Esophagus muscularis mucosa (tissue), 4 donors: ENCODE measurements at places on chromosomes 2 and 18. TPM values are rescaled to one million over a fixed set of nuclear protein-coding genes. Genes with fewer than 3 reads are reported as not detected.

DNA sequence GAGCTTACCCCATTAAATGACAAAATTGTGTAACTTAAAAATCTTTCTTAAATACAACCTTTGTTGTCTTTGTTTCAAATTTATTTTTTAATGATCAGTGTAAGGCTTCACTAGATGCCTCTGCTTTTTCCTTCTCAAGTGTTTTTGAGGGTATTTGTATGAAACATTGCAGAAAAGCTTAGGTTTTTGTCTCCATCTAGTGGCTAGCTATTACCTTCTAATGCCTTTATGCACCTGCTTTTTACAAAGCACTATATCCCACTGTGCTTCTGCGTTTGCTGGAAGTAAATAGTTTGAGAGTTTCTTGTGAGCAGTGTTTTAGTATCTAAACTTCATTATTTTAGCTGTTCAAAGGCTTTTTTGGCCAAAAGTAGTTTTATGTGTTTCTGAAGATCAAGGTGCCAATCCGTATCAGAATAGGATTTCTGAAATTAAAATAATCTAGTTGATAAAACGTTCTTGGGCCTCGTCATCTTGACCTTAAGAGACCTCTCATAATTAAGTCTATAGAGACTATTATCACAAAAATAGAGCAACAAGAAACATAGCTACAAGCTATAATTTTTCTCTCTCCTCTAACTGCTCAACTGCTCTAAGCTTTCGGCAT, 47.0 kb downstream of the IWS1 start:
- no peak for DNase-seq

The CENPO gene
- 1.7 TPM for total RNA-seq

The BARD1 gene
- total RNA-seq, result 14.9 TPM

The GREB1L gene
- total RNA-seq, result 13.2 TPM

DNA sequence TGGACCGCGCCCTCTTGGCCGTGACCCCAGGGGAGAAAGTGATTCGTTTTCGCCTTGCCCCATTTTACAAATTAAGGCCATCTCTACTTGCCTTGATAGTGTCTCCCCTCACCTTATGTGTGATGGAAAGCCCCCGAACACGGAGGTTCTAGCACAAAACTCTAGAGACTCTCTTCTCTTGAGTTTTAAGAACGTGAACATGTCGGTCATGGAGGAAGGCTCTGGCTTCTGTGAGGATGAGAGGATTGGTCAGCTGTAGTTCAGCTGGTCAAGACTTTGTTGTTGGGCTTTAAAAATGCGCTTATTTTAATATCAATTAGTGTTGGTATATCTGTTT, 828 bp downstream of the DYNC1I2 start:
- no peak for DNase-seq

The SGPP2 gene
- 0.63 TPM for total RNA-seq

GRCh38 chr2:133972786-133973185, 281.1 kb upstream of the MGAT5 start:
- DNase-seq, result no peak

The REG1B gene
- not detected for total RNA-seq

DNA sequence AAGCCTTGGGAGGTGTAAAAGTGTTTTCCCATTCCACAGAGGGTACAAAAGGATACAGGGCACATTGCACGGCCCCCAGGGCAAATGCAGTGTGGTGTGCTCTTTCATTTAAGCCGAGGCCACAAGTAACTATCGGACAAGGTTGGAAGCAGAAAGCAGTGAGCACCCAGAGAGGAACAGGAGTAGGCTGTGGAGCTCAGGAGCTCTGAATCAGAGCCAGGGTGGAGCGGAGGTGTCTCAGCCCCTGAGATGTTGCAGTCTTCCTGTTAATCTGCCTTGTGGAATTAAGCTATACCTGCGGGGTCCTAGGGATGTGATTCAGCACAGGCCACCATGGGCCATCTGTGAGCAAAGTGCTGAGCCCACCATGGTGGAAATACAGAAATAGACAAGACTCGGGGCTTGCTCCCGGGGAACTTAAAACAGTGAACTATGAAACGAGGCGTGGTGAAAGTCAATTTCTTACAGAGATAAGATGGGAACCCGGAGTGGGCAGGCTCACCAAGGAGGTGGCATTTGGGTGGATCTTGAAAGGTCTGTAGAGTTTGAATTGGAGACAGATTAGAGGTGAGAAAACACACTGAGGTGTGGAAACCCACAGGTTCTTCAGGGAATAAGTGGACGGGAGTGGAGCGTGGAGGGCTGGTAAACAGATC, 44.0 kb downstream of the ASAP2 start:
- no peak for DNase-seq

The CTLA4 gene
- not detected for total RNA-seq

GRCh38 chr2:227367427-227367795, 11.7 kb downstream of the TM4SF20 start:
- no peak for DNase-seq

The GTF2A1L gene
- 22.8 TPM for total RNA-seq

DNA sequence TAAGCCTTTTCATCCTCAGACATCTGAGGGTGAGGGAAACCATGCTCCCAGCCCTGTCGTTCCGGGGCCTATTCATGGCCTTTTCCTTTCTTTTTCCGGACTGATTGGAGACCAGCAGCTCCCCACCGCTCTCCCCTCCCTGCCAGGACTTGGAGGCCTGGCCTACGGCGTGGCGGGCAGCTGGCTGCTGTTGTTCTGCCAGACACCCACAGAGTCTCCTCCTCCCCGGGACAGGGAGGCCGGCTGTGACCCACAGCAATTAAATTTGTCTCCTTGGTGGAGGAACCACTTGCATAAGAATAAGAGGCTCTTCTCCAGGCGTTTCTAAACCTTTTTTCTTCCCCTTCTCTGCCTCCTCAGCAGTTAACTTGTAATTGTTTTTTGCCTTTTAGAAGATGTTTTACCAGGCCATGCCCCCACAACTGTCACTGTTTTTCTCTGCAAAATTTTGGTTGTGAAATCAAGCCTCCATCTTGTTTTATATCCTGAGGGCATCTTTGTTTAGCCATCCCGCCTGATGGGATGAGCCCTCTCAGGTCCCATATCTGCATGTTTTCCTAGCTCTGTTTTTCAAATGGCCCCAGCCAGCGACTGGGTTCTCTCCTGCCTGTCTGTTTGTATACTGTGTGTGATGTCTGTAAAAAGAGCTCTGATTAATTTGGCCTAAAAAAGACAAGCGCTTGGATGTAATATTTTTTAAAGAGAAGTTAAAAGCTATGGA, 1060.0 kb upstream of the DDX18 start:
- no peak for DNase-seq

DNA sequence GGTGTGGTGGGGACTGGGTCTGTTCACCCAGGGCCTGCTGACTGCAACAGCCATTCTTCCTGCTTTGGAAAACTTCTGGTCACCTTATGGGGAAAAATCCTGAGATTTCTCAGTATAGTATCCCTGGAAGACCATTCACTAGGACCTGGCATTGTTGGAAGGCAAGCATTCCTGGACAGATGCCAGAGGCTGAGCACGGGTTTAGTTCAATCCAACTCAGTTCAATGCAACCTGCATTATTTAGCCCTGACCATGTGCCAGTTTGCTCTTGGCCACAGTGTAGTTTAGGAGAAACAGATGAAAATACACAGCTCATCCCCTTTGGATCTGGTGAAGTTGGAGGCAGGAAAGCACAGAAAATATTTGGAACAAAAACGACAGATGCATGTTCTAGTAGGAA, 95.9 kb downstream of the LPIN1 start:
- DNase-seq, result no peak

The UBR3 gene
- 64.6 TPM for total RNA-seq

The CENPA gene
- not detected for total RNA-seq

GRCh38 chr2:26483957-26484565, 6.1 kb upstream of the OTOF start:
- DNase-seq, result no peak

The DNAH6 gene
- total RNA-seq, result 0.42 TPM

DNA sequence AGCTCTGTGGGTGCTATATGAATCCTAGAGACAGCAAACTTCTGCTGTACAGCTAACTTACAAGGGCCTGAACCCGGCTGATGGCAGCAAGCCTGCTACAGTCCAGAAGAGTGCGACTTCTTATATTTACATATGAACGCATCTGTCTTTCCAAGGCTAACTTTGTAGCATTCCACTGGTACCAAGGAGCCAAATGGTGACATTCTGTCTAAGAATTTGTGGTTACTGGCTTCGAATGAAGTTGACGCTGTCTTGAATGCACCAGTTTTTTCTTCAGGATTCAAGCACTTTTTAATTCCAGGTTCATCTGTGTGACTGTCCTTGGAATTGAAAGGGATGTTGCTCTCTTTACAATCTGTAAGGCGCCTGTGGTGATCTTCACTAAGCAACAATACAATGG, 42.4 kb downstream of the THUMPD2 start:
- DNase-seq, result no peak

- no peak for DNase-seq
Observed at GRCh38 chr18:49610022-49610445, 48.2 kb downstream of the LIPG start.

The SIGLEC15 gene
- not detected for total RNA-seq

DNA sequence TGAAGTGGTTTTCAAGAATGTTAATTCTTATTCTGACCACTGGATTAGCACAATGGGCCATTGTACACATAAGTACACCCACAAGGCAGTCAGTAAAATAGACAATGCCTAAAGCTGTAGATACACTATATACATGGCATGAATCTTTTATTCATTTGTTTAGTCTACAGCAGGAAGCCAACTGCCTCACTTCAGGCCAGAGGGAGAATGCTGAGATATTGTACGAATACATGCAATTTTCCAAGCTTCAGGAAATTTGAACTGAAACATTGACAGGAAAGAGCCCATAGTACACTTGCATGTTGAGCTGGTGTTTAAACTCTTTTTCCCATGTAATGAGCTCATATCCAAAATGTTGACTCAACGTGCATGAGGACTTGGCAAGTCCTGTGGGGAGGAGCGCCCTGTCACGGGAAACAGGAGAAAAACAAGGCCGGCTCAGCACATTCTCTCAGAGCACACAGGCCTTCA, 111.6 kb upstream of the CYP1B1 start:
- peak; percentile 93 for DNase-seq

GRCh38 chr2:201244829-201245228, 15.5 kb upstream of the CASP8 start:
- peak; percentile 62 for DNase-seq

DNA sequence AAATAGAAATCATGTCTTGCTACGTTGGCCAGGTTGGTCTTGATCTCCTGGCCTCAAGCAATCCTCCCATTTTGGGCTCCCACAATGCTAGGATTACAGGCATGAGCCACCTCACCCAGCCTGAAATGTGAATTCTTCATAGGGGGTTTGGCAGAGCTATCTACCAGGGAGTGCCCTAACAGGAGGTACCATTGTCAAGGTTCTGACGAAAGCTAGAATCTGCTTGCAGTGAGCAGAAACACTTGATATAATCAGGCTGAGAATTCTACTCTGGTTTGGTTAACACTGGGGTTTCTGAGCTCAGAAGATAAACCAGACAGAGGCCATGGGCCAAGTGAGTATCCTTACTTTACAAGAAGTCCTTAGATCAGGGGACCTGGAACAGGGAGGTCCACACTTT, 7.2 kb upstream of the LAMA3 start:
- no peak for DNase-seq

The NAT8 gene
- total RNA-seq, result not detected

- DNase-seq, result no peak
Observed at GRCh38 chr2:205060269-205060668, 515.0 kb downstream of the PARD3B start.

The DSG4 gene
- not detected for total RNA-seq

GRCh38 chr18:32469190-32469651, 1.5 kb downstream of the GAREM1 start:
- DNase-seq, result no peak

DNA sequence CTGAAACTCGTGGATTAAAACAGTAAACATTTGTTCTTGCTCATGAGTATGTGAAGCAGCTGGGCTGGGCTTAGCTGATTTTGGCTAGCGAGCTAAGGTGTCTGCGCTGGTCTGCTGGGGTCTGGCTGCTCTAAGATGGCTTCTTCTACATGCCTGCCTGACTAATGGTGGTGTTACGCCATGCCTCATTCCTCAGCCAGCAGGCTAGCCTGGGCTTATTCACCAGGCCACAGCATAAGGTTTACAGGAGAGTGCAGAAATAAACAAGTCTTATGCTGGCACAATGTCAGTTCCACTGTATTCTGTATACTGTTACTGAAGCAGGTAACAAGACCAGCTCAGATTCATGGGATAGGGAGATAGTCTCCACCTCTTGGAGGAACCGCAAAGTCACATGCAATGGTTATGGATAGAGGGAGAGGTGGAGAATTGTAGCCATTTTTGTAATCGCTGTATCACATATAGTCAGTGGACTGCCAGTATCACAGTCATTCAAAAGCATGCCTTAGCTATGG, 80.0 kb downstream of the RHBDD1 start:
- DNase-seq, result no peak

The PIK3C3 gene
- total RNA-seq, result 39.1 TPM

The FAM228A gene
- total RNA-seq, result 2.8 TPM

DNA sequence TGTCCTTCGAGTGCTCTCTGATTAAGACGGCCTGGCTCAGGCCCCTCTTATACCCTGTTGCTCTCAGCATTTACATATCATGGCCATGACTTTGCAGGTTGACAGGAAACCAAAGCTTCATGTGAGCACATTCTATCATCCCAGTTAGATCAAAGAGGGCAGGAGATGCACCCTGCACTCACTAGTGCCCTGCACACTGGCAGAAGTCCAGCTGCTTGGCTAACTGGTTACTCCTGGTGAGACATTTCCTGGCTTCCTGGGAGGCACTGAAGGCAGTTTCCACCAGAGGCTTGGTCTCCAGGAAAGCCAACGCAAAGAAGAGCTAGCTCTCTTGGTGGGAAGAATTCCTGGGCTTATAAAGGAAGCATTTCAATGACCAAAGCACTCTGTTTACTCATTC, 66.3 kb downstream of the LIPG start:
- DNase-seq, result no peak

DNA sequence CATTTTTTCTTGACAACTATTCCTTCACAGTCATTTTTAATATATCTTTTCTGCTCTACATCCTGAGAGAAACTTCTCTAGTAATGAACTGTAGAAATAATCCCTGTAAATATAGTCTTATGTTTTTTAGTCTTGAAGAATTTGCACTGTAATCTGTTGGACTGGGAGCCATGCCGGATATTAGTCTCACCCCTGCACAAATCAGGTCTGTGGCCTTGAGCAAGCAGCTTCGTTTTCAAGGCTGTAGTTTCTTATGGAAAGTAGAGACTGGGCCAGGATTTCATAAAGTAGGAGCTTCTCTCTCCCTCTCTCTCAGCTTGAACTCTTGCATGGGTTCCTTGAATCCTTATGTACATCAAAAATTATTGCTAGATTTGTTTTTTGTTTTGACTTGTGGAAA, 8.7 kb downstream of the FARP2 start:
- no peak for DNase-seq

GRCh38 chr2:62264186-62264585, 68.3 kb downstream of the B3GNT2 start:
- no peak for DNase-seq

The TUBA3E gene
- total RNA-seq, result not detected

DNA sequence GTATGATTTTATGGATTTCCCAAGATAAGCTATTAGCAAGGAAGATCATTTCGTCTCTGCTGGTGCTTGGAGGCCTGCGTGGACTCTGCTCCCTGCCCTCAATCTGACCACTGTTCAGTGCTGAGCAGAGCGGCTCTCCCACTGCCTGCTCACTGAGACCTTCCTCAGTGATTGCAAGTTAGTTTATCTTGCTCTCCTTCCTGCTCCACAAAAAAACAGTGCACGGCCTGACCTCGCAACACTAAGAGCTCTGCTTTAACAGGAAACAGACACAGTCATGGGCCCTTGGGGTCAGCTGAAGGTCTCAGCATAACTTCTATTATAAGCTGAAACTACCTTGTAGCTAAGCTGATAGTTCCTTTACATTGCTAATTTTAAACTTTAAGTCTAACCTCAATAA, 53.1 kb downstream of the PRELID3A start:
- DNase-seq, result no peak

The NCK2 gene
- 59.8 TPM for total RNA-seq

- DNase-seq, result no peak
Observed at GRCh38 chr2:171836146-171836910, 57.7 kb downstream of the SLC25A12 start.
